ENCODE measurements at places on chromosomes 6 and 20.

- H3K4me3 ChIP-seq: no peak overlapping the region
- no peak overlapping the region for H3K27ac ChIP-seq
- H3K27me3 ChIP-seq: no peaks in the 10 kb centered on the region
- H3K36me3 ChIP-seq: no peaks in the 10 kb centered on the region
- no peaks in the 10 kb centered on the region for H3K4me1 ChIP-seq
Observed at GRCh38 chr6:75997696-75998095, 74.8 kb downstream of the IMPG1 start.

DNA sequence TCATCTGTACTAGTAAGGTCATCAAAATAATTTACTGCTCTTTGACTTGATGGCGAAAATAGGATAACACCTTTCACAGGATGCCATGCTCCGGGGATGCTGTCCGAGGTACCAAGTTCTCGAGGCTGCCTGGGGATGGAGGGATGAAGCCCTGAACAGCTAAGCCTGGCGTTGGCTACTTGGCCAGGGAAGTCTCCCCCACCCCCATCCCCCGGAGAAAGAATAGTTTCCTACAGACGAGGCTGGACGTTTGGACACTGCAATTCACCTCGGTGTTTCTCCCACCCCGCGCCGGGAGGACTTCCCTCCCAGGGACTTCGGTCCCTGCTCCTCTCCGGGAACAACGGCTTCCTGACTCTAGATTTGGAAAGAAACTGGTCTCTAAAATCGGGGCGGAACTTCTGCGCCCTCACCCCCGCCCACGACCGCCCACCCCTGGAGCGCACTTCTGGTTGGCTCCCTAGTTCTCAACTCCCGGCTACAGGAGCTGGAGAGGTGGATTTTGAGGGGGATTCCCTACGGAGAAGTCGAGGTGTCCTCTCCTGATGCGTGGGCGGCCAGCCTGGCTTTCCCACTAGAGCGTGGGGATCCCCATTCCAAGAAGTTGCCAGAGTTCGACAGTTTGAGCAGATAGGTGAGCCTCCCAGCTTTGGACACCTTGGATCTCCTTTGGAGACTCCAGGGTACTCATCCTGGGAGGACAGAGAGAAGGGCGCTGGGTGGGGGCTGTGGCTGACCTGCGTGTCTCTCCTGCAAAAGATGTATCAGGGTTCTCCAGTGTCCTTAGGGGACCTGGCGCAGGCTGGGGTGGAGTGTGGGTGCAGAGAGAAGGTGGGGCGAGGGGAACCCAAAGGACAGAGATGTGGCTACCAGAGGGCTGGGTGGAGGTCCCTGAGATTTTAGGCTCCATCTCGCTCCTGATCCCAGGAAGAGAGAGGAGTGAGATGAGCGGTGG is 1.1 kb downstream of the PCSK2 start:
- DNase-seq: no peak
- H3K4me3 ChIP-seq: no peak overlapping the region
- no peaks in the 10 kb centered on the region for H3K4me1 ChIP-seq
- H3K27ac ChIP-seq: no peak overlapping the region
- H3K27me3 ChIP-seq: no peaks in the 10 kb centered on the region

GRCh38 chr20:14134004-14134403 is 138.7 kb downstream of the MACROD2 start:
- H3K27ac ChIP-seq: no peak overlapping the region
- no peaks in the 10 kb centered on the region for H3K36me3 ChIP-seq
- no peak for DNase-seq
- H3K4me1 ChIP-seq: no peaks in the 10 kb centered on the region
- H3K27me3 ChIP-seq: no peaks in the 10 kb centered on the region
- H3K4me3 ChIP-seq: no peak overlapping the region

GRCh38 chr20:1816384-1817381 is 78.5 kb upstream of the SIRPA start:
- peaks cover 12% of the 10 kb centered on the region for H3K4me1 ChIP-seq
- no peak overlapping the region for H3K27ac ChIP-seq
- H3K36me3 ChIP-seq: no peaks in the 10 kb centered on the region
- DNase-seq: peak; percentile 24
- no peaks in the 10 kb centered on the region for H3K27me3 ChIP-seq

DNA sequence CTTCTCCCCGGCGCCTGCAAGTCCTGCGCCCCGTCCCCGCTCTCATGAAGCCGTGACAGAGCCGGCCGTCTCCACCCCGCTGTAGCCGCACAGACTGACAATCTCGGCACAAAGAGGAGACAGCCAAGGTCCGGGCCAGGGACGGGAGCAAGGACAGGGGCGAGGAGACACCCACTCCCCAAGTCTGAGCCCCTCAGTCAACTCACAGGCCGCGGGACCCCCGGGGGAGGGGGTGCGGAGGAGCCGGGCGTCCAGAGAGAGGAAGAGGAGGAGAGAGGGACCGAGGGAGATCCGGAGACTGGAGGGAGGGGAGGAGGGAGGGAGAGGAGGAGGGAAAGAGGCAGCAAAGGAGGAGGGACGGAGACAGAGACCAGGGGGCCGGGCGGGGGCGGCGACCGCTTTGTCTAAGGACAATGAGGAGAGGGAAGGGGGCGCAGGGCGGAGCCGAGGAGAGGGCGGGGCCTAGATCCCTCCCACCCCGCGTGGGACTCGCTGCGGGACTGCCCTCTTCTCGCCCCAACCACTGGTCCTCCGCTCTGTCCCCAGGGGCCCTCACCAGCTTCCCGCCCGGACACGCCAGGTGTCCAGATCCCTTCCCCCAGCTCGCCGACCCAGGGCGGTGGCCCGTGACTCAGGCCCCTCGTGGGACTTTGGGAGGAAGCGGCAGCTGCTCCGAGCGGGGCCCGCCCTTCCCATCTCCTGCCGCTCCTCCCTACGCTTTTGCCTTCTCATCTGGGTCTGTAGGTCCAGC is 638 bp upstream of the PPP1R18 start:
- peak overlapping the region; percentile 95 for H3K27ac ChIP-seq
- H3K36me3 ChIP-seq: no peaks in the 10 kb centered on the region
- H3K4me1 ChIP-seq: peaks cover 21% of the 10 kb centered on the region
- H3K4me3 ChIP-seq: peak overlapping the region; percentile 98
- peak; percentile 39 for DNase-seq
- no peaks in the 10 kb centered on the region for H3K27me3 ChIP-seq

DNA sequence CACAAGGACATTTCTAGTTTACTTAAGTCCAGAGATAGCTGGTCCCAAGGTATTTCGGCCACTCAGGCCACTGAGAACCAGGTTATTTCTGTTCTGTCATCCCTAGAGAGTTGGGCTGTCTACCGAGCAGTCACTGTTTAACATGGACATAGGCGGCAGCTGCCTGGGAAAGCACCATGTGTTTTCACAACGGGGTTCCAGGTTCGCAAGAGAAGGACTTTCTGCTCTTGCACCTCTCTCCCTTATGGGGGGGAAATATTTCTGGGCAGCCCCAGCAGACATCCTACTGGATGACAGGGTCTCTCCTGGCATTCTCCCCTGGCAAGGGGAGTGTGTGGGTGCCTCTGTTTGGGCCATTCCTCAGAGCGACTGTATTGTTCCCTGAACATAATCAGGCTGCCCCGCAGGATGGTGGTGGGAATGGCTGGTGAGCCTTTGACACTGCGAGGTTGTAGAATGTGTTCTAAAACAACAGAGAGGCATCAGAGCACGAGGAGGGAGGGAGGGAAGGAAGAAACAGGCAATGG is 64.4 kb upstream of the DUSP22 start:
- H3K27me3 ChIP-seq: no peaks in the 10 kb centered on the region
- no peak overlapping the region for H3K27ac ChIP-seq
- no peak overlapping the region for H3K4me3 ChIP-seq
- no peaks in the 10 kb centered on the region for H3K36me3 ChIP-seq
- no peak for DNase-seq

GRCh38 chr6:143222801-143223231 is 162.1 kb downstream of the AIG1 start:
- H3K4me1 ChIP-seq: no peaks in the 10 kb centered on the region
- no peaks in the 10 kb centered on the region for H3K27me3 ChIP-seq
- no peak overlapping the region for H3K4me3 ChIP-seq
- DNase-seq: no peak
- no peaks in the 10 kb centered on the region for H3K36me3 ChIP-seq

DNA sequence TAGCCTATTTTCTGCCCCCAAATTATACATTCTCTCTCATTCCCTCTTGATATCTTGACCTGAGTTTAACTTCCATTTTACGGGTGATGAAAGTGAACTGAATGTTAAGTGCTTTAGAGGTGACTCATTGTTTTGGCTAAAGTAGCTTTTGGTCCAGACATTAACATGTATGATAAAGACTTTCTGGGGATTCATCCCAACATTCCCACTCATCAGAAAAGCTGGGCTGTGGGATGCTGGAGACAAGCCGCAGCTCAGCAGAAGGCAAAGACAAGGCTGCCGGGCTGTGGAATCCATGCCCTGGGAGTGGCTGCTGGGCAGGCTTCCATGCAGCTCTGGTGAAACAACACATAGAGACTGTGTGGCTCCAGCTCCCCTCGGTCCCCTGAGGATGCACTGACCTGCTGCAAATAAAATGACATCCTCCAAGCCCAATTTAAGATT is 89.9 kb upstream of the SYNDIG1 start:
- no peaks in the 10 kb centered on the region for H3K4me1 ChIP-seq
- no peak overlapping the region for H3K4me3 ChIP-seq
- H3K27ac ChIP-seq: no peak overlapping the region
- H3K27me3 ChIP-seq: no peaks in the 10 kb centered on the region

DNA sequence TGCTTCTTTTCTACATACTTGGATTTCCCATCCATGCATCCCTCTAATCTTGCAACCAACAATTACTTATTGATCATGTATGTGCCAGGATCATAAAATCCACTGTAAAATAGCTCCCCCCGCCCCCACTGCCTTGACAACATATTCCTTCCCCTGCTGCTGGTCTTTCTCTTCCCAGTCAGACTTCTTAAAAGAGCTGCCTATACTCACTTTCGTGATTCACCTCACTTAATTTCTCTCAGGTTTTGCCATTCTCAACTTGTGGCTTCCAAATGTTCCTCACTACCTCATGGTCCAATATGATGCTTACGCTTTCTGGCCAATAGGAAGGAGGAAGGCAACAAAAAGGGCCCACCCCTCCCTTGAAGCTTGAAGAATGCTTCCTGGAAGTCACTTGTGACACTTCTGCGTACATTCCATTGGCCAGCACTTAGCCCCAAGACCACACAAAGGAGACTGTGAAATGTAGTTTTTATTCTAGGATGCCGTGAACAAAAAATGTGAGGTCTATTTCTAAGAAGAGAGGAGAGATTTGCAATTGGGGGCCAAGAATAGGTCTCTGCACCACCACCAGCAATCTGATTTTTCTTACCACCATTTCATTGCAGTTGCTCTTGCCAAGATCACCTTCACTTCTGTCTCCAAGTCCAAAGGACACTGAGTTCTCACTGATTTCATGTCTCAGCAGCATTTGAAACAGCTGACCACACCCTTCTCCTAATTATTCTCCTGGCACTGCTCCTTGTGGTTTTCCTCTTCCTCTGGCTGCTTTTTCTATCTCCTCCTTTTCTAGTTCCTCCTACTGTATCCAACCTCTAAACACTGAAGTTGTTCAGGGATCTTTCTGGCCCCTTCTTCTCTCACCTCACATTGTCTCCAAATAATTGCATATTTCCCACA is 30.8 kb downstream of the CD164 start:
- no peak for DNase-seq
- H3K27me3 ChIP-seq: no peaks in the 10 kb centered on the region
- no peak overlapping the region for H3K4me3 ChIP-seq

- no peak overlapping the region for H3K27ac ChIP-seq
- H3K27me3 ChIP-seq: no peaks in the 10 kb centered on the region
- no peaks in the 10 kb centered on the region for H3K4me1 ChIP-seq
- H3K36me3 ChIP-seq: no peaks in the 10 kb centered on the region
Observed at GRCh38 chr20:47801759-47802158, 16.5 kb upstream of the SULF2 start.

- no peak overlapping the region for H3K27ac ChIP-seq
- H3K4me1 ChIP-seq: no peaks in the 10 kb centered on the region
- DNase-seq: no peak
- H3K36me3 ChIP-seq: no peaks in the 10 kb centered on the region
Observed at GRCh38 chr6:143224516-143224915, 163.8 kb downstream of the AIG1 start.

GRCh38 chr20:32329817-32330554 is 28.1 kb upstream of the ASXL1 start:
- peaks cover 55% of the 10 kb centered on the region for H3K36me3 ChIP-seq
- H3K4me3 ChIP-seq: no peak overlapping the region
- no peak for DNase-seq
- H3K4me1 ChIP-seq: no peaks in the 10 kb centered on the region
- no peak overlapping the region for H3K27ac ChIP-seq
- H3K27me3 ChIP-seq: no peaks in the 10 kb centered on the region

GRCh38 chr6:150142097-150142669 is 661 bp upstream of the PPP1R14C start:
- H3K27ac ChIP-seq: no peak overlapping the region
- H3K36me3 ChIP-seq: no peaks in the 10 kb centered on the region
- peaks cover 3% of the 10 kb centered on the region for H3K27me3 ChIP-seq
- H3K4me1 ChIP-seq: no peaks in the 10 kb centered on the region

DNA sequence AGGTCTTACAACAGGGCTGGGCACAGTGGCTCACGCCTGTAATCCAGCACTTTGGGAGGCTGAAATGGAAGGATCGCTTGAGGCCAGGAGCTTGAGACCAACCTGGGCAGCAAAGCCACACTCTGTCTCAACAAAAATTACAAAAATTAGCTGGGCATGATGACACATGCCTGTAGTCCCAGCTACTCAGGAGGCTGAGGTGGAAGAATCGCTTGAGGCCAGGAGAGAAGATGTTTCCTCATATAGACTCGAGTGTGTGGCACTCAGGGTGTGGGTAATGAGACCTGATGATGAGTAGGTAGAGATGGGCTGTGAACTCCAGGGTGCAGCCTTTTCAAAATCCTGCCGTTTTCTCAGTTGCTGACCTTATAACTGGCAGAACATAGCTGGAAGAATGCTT is 125.3 kb upstream of the FOXO3 start:
- H3K4me3 ChIP-seq: no peak overlapping the region
- no peaks in the 10 kb centered on the region for H3K36me3 ChIP-seq

DNA sequence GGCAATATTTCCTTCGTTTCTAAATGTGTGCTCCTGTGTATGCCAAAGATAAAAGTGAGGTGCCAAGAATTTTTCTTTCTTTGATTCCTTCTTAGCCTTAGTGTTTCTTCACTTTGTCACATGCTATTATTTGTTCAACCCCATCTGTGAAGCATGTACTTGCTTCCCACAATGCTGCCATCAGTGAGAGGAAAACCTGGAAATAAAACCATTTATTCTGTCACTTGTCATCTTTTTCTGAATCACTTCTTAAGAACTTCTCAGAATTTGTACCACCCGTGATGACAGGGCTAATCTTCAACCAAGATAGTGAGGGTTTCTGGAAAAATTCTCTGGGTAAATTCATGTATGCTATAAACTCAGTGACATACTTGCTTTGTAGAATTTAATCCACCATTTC is 450.1 kb downstream of the COL12A1 start:
- no peaks in the 10 kb centered on the region for H3K4me1 ChIP-seq
- H3K4me3 ChIP-seq: no peak overlapping the region
- H3K27me3 ChIP-seq: no peaks in the 10 kb centered on the region
- no peak overlapping the region for H3K27ac ChIP-seq

Measured in naive thymus-derived CD4-positive, alpha-beta T cell (primary cell).